Karpas-422 (cell line): ENCODE measurements at places on chromosomes 4 and X.

DNA sequence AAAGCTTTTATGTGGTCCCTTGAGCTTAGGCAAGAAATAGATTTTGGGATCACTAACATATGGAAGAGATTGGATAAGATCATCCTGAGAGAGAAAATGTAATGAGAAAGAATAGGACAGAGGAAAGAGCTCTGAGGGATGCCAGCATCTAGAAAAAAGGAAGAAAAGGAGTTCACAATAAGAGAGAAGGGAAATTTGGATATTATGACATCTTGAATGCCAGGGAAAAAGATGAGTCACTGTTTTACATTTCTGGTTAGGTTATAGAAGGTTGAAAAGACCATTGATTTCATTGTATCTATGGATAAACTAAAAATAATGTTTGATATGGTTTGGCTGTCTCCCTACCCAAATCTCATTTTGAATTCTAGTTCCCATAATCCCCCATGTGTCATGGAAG, 208.5 kb downstream of the MAD2L1 start:
- no peak for DNase-seq

GRCh38 chr4:73976716-73977115, 5.1 kb downstream of the PF4 start:
- DNase-seq = no peak

GRCh38 chr4:54256491-54257486, 27.7 kb downstream of the PDGFRA start:
- DNase-seq = no peak

DNA sequence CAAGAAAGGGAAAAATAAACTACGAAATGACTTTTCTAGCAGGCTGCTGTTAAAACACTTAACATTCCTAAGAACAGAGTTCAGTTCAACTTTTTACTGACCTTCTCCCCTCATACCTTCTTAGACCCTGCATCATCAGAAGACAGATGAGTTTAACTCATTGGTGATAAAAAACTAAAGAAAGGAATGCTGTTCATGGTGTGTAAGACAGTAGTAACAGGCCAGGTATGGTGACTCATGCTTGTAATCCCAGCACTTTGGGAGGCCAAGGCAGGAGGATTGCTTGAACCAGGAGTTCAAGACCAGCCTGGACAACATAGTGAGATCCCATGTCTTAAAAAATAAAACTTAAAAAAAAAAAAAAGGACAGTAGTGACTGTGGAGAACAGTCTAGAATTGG, 16.2 kb downstream of the RBM47 start:
- DNase-seq = no peak

- DNase-seq = peak; percentile 60
Measured at GRCh38 chrX:39577985-39578869, 519.5 kb downstream of the BCOR start.

GRCh38 chr4:10009861-10010500, 11.3 kb downstream of the SLC2A9 start:
- no peak for DNase-seq

- DNase-seq = no peak
Measured at GRCh38 chr4:56067826-56068225, 119.1 kb downstream of the CEP135 start.

- DNase-seq = no peak
Measured at GRCh38 chr4:123616951-123617461, 220.4 kb downstream of the SPRY1 start.

- DNase-seq = no peak
Measured at GRCh38 chr4:115944146-115944905, 830.9 kb upstream of the NDST4 start.

DNA sequence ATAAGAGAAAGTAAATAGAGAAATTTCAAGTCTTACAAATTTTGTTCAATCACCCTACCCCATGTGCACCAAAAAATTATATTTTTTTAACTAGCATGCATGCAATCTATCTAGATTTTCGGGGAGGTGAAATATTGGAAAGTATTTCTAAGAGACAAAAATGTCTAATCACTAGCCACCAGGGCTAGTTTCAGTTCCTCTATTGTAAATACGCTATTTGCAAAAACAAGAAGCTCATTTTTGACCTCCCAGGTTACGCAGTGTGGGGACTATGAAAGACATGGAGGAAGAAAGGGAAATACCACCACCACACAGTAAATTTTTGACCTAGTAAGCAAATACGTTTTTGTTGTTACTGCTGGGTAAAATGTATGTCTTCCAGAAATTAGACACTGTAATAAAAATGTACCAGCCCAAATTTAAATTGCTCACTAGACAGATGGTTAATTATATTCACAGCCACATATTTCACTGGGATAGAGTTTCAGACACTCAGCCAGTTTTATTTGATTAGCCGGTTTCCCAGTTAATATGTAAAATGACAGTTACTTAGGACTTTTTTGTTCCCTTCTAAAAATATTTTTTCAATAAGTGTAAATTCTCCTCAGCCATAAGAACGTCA, 2.2 kb downstream of the NEXMIF start:
- peak; percentile 51 for DNase-seq

GRCh38 chrX:70437921-70438665, 6.5 kb upstream of the DLG3 start:
- DNase-seq = peak; percentile 22

- no peak for DNase-seq
Measured at GRCh38 chr4:6891436-6892170, 18.0 kb upstream of the TBC1D14 start.

GRCh38 chrX:10875995-10876394, 235.1 kb upstream of the HCCS start:
- DNase-seq = no peak
